Activated naive CD4-positive, alpha-beta T cell treated with anti-CD3 and anti-CD28 coated beads, Interleukin-2, amount 10 ng/mL, durations not matched to agents 5 hours and 36 hours (primary cell): ENCODE measurements at places on chromosomes 12 and 14. TPM values are rescaled to one million over a fixed set of nuclear protein-coding genes. Genes with fewer than 3 reads are reported as not detected.

GLIPR1L1 gene
- total RNA-seq, result not detected

CEBPE gene
- 0.96 TPM for total RNA-seq

METTL17 gene
- total RNA-seq, result 90.9 TPM

RNASE7 gene
- not detected for total RNA-seq

GCN1 gene
- total RNA-seq, result 73.6 TPM

CMA1 gene
- not detected for total RNA-seq
